SW 1271 (cell line): ENCODE measurements at places on chromosomes 3 and 15.

DNA sequence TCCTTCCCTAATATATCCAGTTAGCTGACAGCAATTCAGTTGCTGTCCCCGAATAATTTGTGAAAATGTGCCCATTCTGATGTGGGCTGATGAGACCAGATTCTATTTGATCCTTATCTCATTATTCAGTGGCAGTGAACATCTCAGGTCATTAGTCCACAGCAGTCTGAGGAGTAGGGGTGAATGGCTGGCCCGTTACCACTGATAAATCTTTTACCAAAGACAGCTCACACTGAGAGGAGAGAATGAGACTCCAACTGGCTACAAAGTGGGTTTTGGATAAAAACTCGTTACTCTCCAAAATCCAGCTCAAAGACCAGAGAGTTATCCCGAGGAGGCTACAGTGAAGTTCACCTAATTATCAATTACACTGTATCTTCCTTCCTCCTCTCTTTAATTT is 189.7 kb downstream of the TUSC7 start:
- no peak for DNase-seq

- no peak for DNase-seq
Observed at GRCh38 chr15:91916051-91916450, 62.5 kb downstream of the SLCO3A1 start.

DNA sequence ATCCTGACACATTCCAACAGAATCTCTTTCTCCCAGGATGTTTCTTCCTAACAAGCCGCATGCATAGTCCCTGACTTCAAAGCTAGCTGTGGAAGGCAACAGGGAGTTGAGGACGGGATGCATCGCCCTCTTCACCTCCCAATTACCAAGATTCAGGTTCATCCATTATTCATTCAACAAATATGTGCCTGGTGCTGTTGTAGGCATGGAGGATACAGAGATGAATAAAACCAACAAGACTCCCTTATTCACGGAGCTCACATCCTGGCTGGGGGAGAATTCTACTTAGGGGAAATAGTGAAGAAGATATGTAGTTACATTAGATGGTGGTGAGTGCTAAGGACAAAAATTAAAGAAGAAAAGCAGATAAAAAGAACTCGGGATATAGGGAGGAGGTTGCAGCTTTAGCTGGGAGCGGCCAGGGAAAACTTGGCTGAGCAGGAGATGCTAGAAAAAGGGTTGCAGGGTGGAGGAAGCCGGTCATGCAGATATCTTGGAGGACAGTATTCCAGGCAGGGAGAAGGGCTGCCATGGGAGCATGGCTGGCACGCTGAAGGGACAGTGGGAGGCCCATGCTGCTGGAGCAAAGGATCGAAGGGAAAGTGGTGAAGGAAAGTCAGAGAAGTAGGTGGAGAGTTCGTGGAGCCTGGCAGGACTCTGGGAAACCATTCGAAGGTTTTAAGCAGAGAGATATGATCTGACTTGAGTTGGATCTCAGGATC is 5.0 kb downstream of the ITGB5 start:
- DNase-seq: no peak

DNA sequence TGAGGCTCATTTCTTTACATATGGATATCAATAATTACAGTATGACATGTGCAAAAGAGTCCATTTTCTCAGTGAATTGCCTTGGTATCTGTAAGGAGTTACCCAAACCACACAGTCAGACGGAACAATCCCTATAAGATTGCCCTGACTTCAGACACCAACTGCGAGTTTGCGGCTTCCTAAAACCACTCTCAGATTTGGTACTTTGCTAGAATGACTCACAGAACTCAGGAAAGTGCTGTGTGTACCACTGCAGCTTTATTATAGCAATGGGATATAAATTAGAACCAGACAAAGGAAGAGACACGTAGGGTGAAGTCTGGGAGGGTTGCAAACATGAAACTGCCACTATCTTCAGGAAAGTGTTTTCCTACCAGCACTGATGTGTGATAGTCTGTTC is 45.8 kb upstream of the ATP13A3 start:
- no peak for DNase-seq

- no peak for DNase-seq
Observed at GRCh38 chr3:41290736-41291135, 91.4 kb downstream of the CTNNB1 start.

GRCh38 chr3:13473020-13473419 is 7.1 kb upstream of the HDAC11 start:
- DNase-seq: no peak

GRCh38 chr3:32181796-32182195 is 56.7 kb upstream of the CMTM8 start:
- no peak for DNase-seq

DNA sequence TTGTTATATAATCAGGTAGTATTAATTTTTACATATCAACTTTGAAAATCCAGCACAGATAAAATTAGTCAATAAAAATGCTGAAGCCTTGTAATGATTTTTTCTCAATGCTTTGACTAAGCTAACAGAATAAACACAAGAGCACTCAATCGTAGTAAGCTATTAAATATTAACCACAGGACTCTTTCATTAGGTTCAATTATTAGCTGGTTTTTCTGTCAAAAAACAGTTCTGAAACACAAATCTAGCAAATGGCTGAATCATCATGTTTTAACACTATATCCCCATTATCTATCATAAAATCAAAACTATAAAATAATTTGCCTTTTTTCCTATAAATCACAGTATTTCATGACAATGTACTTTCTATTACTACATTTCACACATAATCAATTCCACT is 69.6 kb downstream of the PLOD2 start:
- no peak for DNase-seq

DNA sequence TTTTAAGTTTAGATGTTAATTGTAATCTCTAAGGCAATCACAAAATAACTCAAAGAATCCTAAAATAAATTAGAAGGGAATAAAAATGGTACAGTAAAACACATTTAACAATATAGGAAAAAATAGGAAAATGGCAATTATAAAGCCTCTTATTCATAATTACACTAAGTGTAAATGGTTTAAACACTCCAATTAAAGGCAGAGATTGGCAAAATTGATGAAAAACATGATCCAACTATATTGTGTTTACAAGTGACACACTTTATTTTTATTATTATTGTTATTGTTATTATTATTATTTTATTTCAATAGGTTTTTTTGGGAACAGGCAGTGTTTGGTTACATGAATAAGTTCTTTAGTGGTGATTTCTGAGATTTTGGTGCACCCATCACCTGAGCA is 48.7 kb upstream of the DYNC1LI1 start:
- DNase-seq: no peak

DNA sequence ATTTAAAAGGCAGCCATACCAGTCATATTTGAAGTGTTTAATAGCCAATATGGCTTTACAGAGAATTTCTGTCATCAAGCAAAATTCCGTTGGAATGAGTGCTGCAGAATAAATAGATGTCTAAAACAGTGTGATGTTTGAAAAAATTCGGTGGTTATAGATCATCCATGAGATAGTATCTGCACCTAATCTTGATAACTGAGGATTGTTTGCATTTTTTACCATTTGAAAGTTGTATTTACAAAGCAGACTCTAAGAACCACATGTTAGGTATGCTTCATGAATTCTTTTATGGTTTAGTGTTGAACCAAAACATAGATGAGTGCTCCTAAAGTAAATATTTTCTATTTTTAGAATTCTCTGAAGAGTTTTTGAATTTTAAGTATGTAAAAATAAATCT is 476.1 kb downstream of the NAALADL2 start:
- no peak for DNase-seq

DNA sequence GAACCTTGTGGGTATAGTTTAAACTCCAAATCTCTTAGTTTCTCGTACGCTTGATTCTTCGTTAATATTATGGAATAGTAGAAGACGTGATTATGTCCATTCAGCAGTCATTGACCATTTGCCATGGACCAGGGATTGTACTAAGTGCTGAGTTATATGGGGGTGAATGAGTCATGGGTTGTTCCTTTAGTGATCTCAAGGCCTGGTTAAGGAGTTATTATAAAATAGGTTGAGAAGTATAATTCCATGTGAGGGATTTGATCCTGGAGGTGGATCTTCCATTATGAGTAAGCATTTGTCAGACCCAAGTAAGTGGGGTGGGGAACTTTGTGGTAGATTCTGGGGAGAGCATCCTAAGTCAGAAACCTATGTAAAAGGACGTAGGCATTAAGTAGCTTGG is 15.4 kb downstream of the NR2C2 start:
- no peak for DNase-seq

DNA sequence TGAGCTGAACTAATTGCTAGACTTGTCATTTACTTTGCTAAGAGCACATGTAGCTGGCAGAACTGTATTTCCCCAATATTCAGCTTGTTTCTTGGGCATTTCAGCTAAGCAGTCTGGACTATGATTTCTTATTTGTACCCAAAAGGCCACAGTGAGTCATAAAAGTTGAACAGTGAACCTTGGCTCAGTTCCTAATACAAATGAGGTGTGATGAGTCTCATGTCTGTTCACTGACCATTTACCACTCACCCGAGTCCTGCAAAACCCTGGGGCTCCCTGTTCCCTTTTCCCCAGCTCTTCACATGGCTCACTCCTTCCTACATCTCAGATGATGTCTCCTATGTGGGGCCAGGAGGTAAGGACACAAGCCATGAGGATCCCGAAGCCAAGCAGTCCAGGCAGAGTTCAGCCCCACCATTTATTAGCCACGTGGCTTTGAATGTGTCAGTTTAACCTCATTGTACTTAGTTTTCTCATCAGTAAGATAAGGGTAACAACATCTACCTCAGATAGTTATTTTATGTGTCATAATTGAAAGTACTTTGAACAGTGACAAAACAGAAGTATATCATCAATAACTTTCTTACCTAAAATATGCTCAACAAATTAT is 239.3 kb downstream of the IL5RA start:
- no peak for DNase-seq

DNA sequence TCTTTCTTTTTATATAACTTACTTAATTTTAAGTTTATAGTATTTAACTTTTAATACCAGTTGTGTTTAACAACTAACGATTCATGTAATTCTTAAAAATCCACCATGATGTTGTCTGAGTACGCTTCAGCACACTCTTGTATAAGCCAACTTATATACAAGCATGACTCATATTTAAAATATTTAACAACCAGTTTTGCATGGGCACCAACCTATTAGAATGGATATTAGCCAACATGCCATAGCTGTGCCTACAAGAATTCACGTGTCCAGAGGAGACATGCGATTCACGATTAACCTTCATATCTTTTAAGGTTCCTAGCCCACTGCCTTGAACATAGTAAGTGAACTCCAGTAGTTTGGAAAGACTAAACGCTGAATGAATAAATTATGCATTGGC is 1023.2 kb downstream of the TBL1XR1 start:
- DNase-seq: no peak

DNA sequence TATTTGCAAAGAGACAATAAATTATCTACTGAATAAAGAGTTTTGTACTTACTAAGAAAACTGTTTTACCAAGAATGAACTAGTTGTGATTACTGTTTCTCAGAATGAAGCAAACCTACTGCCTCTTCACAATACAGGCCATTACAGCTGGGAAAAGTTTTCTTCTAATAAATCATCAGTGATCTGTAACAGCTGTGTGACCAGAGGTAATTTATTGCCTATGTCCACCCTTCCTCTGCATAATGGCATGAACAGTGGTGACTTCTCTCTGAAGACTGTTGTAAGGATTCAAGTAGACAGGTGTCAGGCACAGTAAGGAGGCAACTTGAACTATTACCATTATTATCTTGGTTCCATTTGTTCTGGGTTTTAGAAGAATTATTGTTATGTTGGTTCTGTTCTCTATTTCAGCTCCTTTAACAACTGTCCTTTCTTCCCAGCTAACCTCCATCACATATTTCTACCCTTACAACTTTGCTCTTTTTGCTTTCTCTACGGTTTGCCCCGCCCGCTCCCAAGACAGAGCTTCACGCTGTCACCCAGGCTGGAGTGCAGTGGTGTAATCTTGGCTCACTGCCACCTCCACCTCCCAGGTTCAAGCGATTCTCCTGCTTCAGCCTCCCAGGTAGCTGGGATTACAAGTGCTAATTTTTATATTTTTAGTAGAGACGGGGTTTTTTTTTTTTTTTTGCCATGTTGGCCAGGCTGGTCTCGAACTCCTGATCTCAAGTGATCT is 51.5 kb downstream of the PRKAR2A start:
- no peak for DNase-seq

GRCh38 chr3:177960014-177960413 is 576.2 kb upstream of the KCNMB2 start:
- DNase-seq: no peak

DNA sequence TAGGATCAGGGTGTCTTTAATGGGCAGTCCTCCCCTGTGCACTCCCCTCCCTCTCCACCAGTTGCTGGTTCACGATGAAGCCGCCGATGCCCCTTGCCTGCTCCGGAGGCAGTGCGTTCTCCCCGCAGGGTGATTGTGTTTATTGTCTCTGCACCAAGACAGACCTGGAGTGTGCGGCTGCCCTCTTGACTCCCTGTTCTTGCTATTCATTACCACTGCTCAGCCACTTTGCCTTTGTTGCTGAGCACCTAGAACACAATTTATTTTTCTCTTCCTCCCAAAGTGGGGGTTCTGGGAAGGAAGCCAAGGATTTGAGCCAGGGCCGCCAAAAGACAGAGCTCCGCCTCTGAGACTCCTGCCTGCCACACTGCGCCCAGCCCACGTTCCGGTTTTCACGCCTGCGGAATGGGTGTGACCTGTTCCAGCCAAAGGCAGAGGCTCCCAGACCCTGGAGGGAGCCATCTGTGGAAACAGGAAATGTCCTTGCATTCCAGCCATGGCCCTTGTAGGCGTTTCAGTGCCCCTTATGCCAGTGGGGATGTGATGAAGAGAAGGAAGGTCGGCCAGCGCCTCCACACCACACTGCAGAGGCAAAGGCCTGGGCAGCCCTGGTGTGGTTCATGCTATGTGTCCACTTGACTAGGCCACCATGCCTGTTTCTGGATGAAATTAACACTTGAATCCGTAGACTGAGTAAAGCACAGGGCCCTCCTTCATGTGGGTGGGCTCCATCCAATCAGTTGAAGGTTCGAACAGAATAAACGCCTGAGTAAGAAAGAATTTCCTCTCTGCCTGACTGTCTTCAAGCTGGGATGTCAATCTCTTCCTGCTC is 85.8 kb downstream of the HMG20A start:
- no peak for DNase-seq

DNA sequence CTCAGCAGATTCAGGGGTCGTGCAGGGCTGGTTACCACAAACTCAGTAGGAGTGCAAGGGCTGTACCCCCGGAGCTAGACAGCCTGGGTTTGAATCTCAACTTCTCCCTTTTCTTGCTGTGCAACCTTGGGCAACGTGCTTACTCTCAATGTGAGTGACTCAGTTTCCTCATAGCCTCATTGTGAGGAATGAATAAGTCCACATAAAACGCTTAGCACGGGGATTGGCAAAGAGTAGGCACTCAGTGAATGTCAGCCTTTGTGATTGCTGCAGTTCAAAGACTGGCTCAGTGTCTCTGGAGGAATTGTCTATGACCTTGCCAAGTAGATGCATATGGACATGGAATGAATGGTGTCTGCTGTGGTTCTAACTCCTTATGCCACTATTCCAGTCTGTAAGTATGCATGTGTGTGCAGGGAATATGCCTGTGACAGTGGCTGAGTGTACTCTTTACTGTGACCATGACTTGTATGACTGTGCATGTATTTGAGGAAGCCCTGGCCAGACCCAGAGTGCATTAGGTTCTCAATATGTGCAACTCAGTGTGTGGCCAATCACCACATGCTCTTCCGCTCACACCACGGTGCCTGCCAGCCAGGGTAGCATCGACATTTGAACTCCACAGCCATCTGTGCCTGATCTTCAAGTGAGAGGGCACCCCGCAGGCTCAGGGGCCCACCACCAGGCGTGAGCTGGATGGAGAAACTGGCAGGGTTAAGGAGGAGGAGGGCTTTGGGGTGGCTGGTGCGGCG is 900 bp upstream of the HYAL3 start:
- DNase-seq: no peak
